ENCODE measurements at places on chromosomes 16 and 17.
A peak's percentile ranks its signal among the peaks of the same experiment; 100 is the strongest.

- DNase-seq = no peak
These were observed 11.3 kb downstream of the DNAAF1 start for GRCh38 chr16:84156342-84156784.

DNA sequence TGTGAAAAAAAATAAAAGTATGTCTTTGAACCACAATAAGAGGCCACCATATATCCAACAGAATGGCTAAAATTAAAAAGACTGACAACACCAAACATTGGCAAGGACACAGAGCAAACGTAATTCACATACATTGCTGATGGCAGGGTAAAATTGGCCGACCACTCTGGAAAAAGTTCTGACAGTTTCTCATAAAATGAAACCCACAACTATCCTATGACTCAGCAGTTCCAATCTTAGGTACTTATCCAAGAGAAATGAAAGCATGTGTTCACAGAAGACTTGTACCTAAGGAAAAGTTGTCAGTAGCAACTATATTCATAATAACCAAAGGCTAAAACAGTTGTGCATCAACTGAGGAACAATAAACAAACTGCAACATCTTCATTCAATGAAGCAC, 357.3 kb upstream of the XYLT1 start:
- DNase-seq = no peak

DNA sequence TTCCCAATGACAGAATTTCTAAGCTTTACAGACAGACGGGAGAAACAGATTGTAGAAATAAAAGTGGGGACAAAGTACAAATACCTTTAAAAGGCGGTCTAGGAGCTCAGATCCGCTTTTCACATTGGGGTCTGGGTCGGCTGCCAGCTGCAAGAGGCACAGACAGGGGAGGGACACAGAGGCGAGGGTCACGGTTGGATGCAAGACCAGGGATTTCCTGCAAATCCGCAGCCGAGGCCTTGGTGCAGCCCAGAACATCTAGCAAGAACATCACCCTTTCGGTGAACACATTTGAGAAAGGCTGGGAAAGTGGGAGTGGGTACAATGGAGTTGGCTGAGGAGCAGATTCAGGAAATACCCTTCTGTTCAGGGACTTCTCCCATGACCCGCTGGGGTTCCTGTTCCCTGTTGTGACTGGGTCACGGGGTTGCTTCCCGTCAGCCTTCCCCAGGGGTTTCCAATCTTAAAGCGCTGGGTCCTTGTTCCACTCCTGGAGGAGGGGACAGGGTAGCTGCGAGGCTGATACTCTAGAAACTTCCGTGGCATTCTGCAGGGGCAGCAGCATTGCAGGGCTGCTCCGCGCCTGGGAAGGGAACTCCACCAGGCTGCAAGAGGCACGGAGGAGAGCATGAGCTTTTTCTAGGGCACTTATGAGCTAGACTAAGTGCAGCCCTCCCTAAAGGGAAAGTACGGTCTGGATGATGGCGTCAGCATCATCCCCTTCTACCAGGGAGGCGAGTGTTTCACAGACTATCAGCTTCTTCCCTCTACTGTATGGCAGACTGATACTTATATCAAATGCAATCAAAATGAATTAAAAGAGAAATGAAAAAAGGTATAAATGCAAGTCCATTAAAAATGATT, 16.0 kb downstream of the VAC14 start:
- DNase-seq = no peak

DNA sequence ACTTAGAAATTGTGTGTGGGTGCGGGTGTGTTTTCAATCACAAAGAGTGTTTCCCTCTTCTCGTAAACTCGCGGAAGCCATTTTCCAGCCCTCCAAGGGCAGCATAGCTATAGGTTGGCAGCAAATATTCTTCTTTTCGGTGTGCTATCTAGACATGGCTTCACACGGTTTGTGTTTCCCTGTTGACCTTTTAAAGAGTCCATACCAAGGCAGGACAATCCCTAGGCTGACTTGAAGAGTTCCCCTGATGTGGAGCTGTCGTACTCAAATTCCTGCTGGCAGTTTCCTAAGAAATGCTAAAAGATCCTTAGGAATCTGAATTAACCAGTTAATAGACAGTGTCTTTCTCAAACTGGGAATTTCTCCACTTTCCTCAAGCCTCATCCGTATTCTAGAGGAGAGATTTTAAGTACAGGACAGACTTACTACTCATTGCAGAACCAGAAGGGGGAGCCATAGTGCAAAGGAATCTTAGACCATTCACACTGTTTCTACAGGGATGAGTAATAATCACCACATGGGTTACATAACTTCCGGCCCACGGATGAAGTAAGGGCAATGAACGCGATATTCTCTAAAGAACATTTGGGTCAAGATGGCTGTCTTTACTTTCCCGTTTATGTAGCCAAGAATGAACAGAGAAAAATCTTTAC, 288.6 kb upstream of the ELAC2 start:
- DNase-seq = peak; percentile 69

- no peak for DNase-seq
These were observed 38.7 kb downstream of the ZFPM1 start for GRCh38 chr16:88491560-88492310.

DNA sequence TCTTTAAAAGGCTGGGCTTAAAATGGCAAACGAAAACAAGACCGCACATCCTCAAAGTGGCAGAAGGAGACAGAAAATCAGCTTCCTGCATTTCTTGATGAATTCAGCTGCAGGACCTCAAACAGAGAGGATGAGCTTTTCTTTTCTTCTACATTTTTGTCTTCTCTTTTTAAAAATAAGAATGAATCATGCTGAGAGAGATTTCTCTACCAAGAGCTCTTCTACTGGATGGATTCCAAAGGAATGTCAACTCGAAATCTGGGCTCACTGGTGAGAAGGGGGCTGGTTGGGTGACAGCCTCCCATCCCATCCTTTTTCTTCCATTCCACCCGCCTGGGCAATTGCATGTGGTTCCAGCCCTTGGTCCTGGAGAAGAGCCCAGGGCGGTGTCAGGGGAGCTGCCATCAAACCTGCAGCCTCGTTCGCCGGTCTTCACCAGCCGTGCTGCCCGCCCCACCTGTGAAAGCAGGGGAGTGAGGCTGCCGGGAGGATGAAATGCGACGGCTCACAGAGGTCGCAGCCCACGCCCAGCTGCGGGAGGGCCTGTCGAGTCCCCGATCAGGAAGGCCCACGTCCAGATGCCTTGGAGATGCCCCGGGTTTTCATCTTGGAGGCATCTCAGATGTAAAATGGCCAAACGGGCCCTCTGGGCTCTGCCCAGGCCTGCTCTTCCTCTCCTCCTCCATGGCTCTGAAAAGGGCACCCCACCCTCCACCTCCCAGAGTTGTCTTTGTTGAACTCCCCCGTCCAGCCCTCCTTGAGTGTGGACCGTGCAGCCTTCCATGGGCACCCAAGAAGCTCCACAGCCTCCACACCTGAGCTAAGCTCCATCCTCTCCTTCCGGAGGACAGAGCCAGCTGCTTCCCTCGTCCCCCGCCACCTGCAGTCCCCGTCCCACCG, 121.9 kb downstream of the FOXL1 start:
- DNase-seq = no peak
